ENCODE measurements at places on chromosomes 13 and 19.

- DNase-seq, result no peak
Observed at GRCh38 chr13:44064357-44064756, 184.7 kb downstream of the LACC1 start.

GRCh38 chr19:10333758-10334587, 644 bp upstream of the RAVER1 start:
- no peak for DNase-seq

DNA sequence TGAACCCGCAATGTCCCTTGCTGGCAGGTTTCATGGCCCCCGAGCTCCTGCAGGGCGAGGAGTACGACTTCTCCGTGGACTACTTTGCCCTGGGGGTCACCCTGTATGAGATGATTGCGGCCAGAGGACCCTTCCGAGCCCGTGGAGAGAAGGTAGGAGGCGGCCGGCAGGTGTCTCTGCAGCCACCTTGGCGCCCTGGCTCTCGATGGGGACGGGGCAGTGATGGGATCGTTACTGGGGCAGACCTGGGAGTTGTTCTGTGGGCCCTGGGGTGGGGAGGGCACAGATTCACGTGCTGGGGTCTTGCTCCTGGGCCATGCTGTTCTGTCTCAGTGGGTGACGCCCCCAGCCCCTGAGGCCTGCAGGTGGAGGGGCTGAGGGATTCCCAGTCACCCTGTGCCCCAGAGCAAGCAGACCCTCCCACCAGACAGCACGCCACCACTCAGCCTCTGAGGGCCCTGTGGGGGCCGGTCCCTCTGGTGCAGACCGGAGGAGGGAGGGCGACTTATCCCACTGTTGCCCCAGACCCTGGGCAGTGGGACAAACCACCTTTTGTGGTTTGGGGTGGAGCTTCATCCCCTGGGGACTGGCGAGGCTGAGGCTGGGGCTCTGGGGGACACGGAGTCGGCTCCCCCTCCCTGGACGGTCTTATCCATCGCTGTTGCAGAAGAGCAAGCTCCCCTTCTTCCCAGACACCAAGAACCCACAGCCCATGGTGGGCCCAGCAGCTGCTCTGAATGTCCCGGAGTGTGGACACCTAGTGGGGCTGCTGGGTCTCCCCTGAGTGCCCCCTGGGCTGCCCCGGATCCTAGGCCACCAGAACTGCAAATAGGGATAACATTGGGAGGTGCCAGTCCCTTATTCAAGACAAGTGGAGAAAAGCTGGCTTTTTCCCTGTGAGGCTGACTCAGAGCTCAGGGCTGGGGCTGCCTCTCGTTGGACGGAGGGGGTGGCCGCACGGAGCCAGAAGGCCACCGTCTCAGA, 27.5 kb upstream of the TMEM255B start:
- DNase-seq, result no peak

GRCh38 chr19:9622531-9622930, 1.5 kb upstream of the ZNF561 start:
- DNase-seq, result no peak

DNA sequence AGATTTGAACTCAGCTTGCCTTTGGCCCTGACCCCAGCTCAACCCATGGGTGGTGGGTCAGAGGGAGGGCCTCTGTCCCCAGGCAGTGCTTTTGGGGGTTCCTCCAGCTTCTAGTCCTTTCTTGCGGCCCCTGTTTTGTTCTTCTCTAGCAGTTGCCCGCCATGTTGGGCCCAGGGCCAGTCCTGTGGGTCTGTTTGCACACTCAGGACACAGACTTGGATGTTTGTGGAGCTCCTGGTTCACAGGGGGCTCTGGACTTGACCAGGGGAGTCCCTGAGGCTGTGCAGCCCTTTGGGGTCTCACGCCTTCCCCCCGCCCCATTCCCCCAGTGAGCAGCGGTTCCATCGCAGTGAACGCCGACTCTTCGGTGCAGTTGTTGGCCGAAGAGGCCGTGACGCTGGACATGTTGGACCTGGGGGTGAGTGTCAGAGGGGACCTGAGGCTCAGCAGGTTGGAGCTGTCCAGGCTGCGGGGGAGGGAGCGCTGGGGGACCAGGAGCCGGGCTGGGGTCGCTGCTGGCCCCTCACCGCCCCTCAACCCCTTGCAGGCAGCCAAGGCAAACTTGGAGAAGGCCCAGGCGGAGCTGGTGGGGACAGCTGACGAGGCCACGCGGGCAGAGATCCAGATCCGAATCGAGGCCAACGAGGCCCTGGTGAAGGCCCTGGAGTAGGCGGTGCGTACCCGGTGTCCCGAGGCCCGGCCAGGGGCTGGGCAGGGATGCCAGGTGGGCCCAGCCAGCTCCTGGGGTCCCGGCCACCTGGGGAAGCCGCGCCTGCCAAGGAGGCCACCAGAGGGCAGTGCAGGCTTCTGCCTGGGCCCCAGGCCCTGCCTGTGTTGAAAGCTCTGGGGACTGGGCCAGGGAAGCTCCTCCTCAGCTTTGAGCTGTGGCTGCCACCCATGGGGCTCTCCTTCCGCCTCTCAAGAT, 2.5 kb downstream of the ATP5F1D start:
- peak; percentile 58 for DNase-seq

- DNase-seq, result no peak
Observed at GRCh38 chr19:11534948-11535347, 3.7 kb upstream of the CNN1 start.

DNA sequence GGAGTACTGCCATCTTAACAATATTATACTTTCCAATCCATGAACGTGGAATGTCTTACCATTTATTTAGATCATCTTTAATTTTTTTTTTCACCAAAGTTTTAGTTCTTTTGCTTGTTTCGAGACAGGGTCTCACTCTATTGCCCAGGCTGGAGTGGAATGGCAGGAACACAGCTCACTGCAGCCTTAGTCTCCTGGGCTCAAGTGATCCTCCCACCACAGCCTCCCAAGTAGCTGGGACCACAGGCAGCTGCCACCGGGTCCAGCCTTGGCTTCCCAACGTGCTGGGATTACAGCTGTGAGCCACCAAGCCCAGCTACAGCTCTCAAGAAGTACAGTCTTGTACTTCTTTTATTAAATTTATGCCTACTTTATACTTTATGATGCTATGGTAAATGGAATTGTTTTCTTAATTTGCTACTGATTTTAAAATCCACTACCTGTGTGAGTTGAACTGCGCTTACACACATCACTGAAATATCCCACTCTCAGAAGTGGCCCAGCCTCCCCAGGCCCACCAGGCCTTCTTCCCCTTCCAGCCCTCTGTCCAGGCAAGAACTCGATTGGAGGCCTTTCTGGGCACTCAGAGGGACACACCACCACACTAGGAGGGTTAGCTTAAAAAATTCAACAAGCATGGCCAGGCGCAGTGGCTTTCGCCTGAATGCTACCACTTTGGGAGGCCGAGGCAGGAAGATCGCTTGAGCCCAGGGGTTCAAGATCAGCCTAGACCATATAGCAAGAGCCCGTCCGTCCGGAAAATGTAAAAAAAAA, 1.0 kb upstream of the PGLS start:
- DNase-seq, result no peak

GRCh38 chr13:94700051-94700535, 12.3 kb downstream of the SOX21 start:
- DNase-seq, result no peak

GRCh38 chr13:63161219-63161618, 1745.6 kb upstream of the PCDH20 start:
- no peak for DNase-seq

All from DMS79 treated with DMSO at 0.1 percent for 48 hours (cell line).